Endodermal cell (in vitro differentiated cells): ENCODE measurements at places on chromosomes 16 and 17. TPM values are rescaled to one million over a fixed set of nuclear protein-coding genes. Genes with fewer than 3 reads are reported as not detected.

Gene CCDC144A
- total RNA-seq, result 0.38 and 0.81 TPM in 2 replicates

Gene CDH3
- 70.4 to 81.9 TPM (median 79.6 TPM) in 3 replicates for total RNA-seq

Gene SYNGR3
- 11.2 to 18.8 TPM (median 12.6 TPM) in 3 replicates for total RNA-seq

Gene TNFSF13
- total RNA-seq, result 3.0 to 4.6 TPM (median 4.2 TPM) in 3 replicates

Gene NUDT21
- total RNA-seq, result 165 to 198 TPM (median 177 TPM) in 3 replicates

Gene OVCA2
- total RNA-seq, result 19.0 to 20.1 TPM (median 19.8 TPM) in 3 replicates

Gene TMEM97
- total RNA-seq, result 72.1 to 103 TPM (median 78.6 TPM) in 3 replicates

Gene CDYL2
- 12.7 and 12.8 TPM in 2 replicates for total RNA-seq

Gene PDK2
- 24.2 to 31.9 TPM (median 29.2 TPM) in 3 replicates for total RNA-seq

Gene JUP
- total RNA-seq, result 167 and 168 TPM in 2 replicates

Gene GRIN2A
- 0.86 and 1.2 TPM in 2 replicates for total RNA-seq

GRCh38 chr16:10683170-10683569, 11.6 kb downstream of the TEKT5 start:
- H3K27ac ChIP-seq, result no peak overlapping the region
- H3K4me3 ChIP-seq, result no peak overlapping the region
- H3K36me3 ChIP-seq, result no peaks in the 10 kb centered on the region
- peak; percentile 89 for DNase-seq
- H3K4me1 ChIP-seq, result peaks cover 5% of the 10 kb centered on the region

GRCh38 chr16:24966634-24967033, 48.5 kb downstream of the ARHGAP17 start:
- H3K4me3 ChIP-seq, result no peak overlapping the region
- no peak for DNase-seq
- H3K27ac ChIP-seq, result no peak overlapping the region
- H3K27me3 ChIP-seq, result no peaks in the 10 kb centered on the region

DNA sequence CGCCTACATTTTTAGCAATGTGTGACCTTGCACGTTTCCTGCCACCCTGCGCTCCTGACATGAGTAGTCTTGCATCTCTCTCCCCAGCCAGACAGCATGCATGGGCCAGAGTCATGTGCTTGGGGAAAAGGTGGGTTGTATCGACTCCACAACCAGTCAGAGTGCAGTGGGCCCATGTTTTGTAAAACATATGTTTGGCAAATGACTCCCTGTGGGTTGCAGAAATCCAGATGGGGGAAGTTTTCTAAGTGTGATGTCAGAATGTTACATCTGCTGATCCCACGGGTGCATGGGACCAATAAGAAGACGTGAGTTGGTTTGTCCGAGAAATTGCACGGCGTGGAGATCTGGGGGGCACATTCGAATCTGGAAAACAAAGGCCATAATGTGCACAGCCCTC, 147.1 kb downstream of the FOXL1 start:
- no peaks in the 10 kb centered on the region for H3K36me3 ChIP-seq
- DNase-seq, result no peak
- H3K27me3 ChIP-seq, result peaks cover 10% of the 10 kb centered on the region
- H3K4me3 ChIP-seq, result no peak overlapping the region

- peak overlapping the region; percentile 82 for H3K4me3 ChIP-seq
- peaks cover 58% of the 10 kb centered on the region for H3K27me3 ChIP-seq
- peak overlapping the region; percentile 67 for H3K27ac ChIP-seq
- no peaks in the 10 kb centered on the region for H3K4me1 ChIP-seq
Measured at GRCh38 chr16:1984347-1985225, 593 bp downstream of the GFER start.

DNA sequence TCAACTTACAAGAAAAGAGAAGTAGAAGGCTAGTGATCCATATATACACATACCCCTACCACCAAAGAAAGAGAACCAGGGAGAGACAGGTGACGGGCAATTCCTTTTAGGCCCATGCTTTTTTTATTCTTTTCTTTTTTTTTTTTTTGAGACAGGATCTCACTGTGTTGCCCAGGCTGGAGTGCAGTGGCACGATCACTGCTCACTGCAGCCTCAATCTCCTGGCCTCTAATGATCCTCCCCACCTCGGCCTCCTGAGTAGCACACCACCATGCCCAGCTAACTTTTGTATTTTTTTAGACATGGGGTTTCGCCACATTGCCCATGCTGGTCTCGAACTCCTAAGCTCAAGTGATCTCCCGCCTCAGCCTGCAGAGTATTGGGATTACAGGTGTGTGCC, 4.8 kb downstream of the HSPB9 start:
- H3K4me1 ChIP-seq, result no peaks in the 10 kb centered on the region
- H3K36me3 ChIP-seq, result peaks cover 68% of the 10 kb centered on the region
- DNase-seq, result no peak
- no peak overlapping the region for H3K27ac ChIP-seq
- no peaks in the 10 kb centered on the region for H3K27me3 ChIP-seq

GRCh38 chr17:27858621-27859305, 34.4 kb downstream of the LYRM9 start:
- no peak overlapping the region for H3K4me3 ChIP-seq
- no peaks in the 10 kb centered on the region for H3K36me3 ChIP-seq
- no peak overlapping the region for H3K27ac ChIP-seq

DNA sequence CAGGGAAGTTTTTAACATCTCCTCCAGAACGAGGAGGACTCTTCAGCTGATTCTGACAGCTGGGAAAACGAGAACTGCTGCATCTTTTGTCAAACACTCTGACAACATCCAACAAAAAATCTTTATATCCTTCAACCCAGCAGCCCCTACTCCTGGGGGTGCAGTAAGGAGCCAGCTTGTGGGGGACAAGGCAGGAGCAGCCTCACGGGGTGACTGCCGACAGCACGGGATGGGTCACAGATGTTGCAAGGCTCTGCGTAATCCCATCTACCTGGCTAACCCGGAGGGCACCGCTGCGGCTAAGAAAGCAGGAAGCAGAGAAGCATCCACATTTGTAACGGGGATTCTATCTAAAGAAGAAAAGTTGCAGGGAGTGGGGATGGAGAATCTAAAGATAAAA, 28.6 kb downstream of the WDR45B start:
- no peak overlapping the region for H3K4me3 ChIP-seq
- no peak overlapping the region for H3K27ac ChIP-seq
- no peak for DNase-seq
- H3K4me1 ChIP-seq, result no peaks in the 10 kb centered on the region
- H3K36me3 ChIP-seq, result peaks cover 72% of the 10 kb centered on the region
- H3K27me3 ChIP-seq, result no peaks in the 10 kb centered on the region

GRCh38 chr16:82265809-82266208, 95.8 kb upstream of the MPHOSPH6 start:
- no peak overlapping the region for H3K4me3 ChIP-seq
- H3K36me3 ChIP-seq, result no peaks in the 10 kb centered on the region
- H3K4me1 ChIP-seq, result peaks cover 5% of the 10 kb centered on the region

DNA sequence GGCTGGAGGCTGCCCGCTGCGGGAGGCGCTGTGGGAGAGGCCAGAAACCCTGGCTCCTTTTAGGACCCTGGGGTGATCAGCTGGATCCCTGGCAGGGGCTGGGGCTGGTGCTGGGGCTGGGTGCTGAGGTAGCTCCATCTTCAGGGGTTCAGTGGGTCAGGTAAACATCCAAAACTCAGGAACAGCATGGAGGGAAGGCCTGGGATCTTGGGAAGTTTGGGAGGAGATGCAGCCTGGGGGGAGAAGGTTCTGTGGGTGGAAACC, 21.0 kb downstream of the ADGRG5 start:
- no peaks in the 10 kb centered on the region for H3K36me3 ChIP-seq
- no peaks in the 10 kb centered on the region for H3K27me3 ChIP-seq
- no peak overlapping the region for H3K27ac ChIP-seq
- H3K4me1 ChIP-seq, result no peaks in the 10 kb centered on the region
- H3K4me3 ChIP-seq, result no peak overlapping the region
- DNase-seq, result no peak

DNA sequence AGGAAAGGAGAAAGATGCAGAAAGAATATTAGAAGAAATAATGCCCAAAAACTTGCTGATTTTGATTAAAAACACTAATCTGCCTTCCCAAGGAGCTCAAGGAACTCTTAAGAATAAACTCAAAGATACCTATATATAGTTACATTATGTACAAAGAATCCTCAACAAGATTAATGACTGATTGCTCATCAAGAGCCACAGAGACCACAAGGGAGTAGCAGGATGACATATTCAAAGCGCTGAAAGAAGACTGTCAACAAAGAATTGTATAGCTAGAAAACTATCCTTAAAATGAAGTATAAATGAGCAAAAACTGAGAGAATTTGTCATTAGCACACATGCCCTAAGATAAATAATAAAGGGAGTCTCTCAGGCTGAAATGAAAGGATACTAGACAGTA, 6.2 kb downstream of the LPCAT2 start:
- H3K4me3 ChIP-seq, result no peak overlapping the region
- no peak for DNase-seq
- no peaks in the 10 kb centered on the region for H3K4me1 ChIP-seq
- H3K27ac ChIP-seq, result no peak overlapping the region

DNA sequence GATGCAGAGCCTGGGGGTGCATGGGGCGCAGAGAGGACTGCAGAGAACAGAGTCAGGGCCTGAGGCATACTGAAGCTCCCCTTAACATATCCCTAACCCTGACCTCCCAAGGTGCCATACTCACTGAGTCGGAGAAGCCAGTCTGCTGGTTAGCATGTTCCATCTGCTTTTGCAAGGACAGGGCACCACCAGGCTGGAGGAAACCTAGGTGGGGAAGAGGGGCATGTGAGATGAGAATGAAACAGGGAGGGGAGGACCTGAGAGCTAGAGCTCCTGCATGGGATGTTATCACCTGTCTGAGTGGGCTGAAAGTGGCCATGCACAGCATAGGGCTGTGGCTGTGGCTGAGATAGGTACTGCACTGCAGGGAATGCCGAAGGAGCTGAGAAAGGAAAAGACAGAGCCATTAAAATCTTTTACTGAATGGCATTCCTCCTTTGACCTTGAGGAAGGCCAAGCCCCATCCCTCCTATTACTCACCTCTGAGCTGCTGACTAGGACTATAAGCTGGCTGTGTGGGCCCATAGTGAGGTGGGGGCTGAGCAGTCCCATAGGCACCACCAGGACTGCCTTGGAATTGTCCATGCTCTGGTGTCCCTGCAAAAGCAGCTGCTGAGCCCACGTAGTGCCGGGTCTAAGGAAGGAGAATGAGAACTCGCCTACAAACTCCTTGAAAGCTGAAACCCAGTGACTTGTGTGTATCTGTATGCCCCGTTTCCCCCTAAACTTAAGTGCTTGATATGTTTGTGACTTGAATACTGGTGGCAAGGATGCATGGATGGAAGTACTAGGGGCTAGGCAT, 1.9 kb downstream of the GPS2 start:
- no peaks in the 10 kb centered on the region for H3K27me3 ChIP-seq
- DNase-seq, result peak; percentile 84
- H3K4me3 ChIP-seq, result no peak overlapping the region
- H3K36me3 ChIP-seq, result peaks cover 60% of the 10 kb centered on the region

DNA sequence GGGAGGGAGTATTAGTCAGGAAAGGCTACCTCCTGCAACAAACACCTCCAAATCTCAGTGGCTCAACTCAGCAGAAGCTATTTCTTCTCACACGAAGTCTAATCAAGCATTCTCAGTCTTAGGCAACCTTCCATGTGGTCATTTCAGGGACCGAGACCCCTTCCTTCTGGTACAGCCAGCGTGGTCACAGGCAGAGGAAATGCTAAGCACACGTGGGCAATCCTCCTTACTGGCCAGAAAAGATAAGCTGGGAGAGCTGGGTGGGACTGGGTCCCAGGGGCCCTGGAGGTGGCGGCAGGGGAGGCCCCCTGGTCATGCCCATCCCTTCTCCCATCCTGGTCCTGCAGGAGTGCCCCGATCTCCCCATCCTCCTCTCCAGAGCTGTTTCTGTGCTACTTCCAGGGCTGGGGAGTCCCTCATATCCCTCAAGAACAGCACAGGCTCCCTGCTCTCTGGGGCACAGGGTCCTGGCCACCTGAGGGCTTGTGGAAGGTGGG, 5.7 kb upstream of the CX3CL1 start:
- no peak for DNase-seq
- H3K4me3 ChIP-seq, result no peak overlapping the region
- no peak overlapping the region for H3K27ac ChIP-seq
- H3K27me3 ChIP-seq, result no peaks in the 10 kb centered on the region

DNA sequence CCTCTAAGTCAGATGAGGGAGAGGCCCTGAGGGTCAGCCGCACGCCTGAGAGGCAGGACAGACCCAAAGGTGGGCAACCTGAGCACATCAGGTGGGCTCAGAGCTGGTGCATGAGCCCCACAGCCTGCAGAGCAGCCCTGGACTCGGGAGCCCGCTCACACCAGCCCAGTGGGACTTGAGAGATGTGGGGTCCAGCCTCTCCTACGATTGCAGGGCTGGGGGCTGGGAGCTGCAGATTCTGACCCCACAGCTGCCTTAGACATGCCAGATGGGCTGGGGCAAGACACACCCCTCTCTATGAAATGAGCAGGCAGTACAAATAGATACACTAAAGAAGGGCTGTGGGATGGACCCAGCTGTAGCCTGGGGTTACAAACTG, 77.1 kb upstream of the RBL2 start:
- no peaks in the 10 kb centered on the region for H3K27me3 ChIP-seq
- H3K4me3 ChIP-seq, result no peak overlapping the region
- DNase-seq, result no peak
- no peak overlapping the region for H3K27ac ChIP-seq

GRCh38 chr17:8966926-8967325, 1.4 kb upstream of the PIK3R5 start:
- H3K27ac ChIP-seq, result no peak overlapping the region
- H3K27me3 ChIP-seq, result peaks cover 43% of the 10 kb centered on the region
- no peak for DNase-seq
- H3K36me3 ChIP-seq, result no peaks in the 10 kb centered on the region

DNA sequence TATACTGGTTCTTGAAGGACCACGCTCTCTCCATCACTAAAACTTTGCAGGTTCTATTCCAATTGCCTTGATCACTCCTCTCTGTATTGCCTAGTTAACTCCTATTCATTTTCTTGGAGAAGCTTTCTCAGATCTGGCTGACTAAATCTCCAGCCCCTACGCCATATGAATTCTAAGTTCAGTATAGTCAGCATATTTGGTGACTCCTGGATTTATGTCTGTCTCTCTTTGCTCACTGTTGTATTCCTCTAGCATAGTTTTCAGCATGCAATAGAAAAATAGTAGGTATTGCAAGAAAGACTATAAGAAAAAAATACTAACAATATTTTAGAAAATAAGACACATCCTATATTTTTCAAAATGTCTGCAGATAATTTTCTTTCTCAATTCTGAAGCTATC, 579.7 kb downstream of the CDH11 start:
- no peaks in the 10 kb centered on the region for H3K27me3 ChIP-seq
- no peak overlapping the region for H3K27ac ChIP-seq
- no peaks in the 10 kb centered on the region for H3K4me1 ChIP-seq

DNA sequence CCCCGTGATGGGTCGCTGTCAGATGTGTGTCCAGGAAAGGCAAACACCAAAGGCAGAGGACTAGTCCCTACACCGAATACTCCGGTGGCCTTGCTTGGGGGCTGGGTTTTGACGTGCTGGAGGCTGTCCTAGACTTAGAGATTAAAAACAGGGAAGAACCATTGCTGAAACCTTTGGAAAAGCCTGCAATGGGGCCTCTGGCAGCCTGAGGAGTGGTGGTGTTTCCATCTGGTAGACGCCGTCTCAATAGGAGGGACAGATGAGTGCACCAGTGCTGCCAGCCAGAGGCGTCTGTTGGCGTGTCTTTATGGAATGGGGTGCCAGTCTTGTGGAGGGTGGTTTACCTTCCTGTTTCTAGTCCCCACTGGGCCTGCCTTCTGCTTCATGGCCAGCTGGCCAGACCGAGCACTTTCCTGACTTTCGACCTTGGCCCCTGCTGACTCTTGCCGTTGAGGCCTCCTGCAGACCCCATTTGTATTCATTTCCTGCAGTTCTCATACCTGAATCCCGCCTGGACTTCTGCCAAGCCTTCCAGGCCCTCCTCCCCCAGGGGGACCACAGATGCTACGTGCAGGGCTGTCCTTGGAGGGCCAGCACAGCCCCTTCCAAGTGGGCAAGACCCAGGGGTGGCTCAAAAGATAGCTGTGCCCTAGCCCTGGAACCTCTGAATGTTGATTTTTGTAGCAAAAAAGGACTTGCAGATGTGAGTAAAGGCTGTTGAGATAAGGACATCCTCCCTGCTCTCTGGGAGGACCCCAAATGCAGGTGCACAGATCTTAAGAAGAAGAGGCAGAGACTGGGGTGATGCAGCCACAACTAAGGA, 1.9 kb upstream of the DNASE1 start:
- no peak overlapping the region for H3K4me3 ChIP-seq
- H3K36me3 ChIP-seq, result peaks cover 38% of the 10 kb centered on the region
- peaks cover 6% of the 10 kb centered on the region for H3K4me1 ChIP-seq
